T-helper 17 cell (primary cell): ENCODE measurements at places on chromosomes 1 and 21.

DNA sequence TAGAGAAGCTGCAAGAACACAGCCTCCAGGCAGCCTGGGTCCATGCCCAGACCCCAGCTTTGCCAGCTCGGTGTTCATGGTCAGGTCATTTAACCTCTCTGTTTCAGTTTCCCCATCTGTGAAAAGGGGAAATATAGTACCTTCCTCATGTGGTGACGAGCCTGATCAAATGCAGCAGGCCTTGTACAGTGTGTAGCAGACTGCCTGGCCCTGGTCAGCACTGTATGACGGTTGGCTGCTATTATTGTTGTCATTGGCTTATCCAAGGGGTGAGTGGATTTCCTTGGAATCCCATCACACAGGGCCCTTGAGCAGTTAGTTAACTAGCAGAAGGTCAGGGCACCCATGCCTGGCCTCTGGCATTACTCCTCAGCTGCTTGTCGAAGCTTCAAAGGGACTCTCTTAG, 6.6 kb upstream of the TMEM51 start:
- H3K4me3 ChIP-seq = no peak overlapping the region
- peaks cover 87% of the 10 kb centered on the region for H3K27me3 ChIP-seq
- H3K36me3 ChIP-seq = no peaks in the 10 kb centered on the region
- H3K27ac ChIP-seq = no peak overlapping the region

GRCh38 chr1:17250601-17251000, 1.7 kb downstream of the PADI3 start:
- no peak overlapping the region for H3K4me3 ChIP-seq
- H3K27ac ChIP-seq = no peak overlapping the region
- no peaks in the 10 kb centered on the region for H3K4me1 ChIP-seq
- no peak for DNase-seq

DNA sequence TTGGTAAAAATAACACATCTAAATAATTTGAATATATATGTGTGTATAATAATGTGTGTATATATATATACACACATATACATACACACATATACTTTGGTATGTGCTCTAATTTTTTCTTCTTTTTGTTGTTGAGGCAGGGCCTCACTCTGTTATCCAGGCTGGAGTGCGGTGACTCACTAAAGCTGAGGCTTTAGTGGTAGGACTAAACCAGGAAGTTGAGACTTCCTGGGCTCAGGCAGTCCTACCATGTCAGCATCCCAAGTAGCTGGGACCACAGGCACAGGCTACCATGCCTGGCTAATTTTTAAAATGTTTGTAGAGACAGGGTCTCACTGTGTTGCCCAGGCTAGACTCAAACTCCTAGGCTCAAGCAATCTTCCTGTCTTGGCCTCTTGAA, 46.7 kb upstream of the CXADR start:
- H3K4me1 ChIP-seq = no peaks in the 10 kb centered on the region
- H3K4me3 ChIP-seq = no peak overlapping the region
- DNase-seq = no peak
- peaks cover 8% of the 10 kb centered on the region for H3K27me3 ChIP-seq
- no peaks in the 10 kb centered on the region for H3K36me3 ChIP-seq

DNA sequence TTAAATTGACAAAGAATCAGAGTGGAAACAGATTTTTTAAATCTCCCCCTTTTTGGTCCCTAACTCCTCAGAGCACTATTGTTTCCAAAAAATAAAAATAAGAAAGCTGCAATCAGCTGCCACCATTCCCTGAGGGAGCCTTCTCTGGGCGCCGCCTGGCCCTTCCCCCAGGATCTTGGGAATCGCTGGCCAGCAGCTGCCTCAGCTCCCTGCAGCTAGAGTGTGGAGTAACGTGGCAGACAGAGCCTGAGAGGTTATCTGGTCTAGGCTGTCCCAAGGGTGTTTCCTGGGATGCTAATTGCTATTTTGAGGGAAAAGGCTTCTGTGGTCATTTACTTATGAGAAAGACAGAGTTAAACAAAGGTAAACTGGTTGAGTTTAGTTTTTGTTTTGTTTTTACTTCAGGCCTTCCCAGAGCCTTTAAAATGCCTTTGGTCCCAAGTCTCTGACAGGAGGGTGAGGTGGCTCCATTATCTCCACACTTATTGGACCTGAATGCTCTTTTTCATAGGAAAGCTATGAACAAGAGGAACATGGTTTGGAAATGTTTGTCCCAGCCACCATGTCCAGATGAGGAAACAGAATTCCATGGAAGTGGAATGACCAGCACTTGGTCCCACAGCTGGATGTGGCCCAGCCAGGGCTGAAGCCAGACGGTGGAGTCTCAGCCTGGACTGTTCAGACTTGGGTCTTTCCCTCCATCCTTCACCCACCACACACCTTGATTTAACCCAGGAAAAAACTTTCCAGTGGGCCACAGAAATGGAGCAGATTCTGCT, 14.1 kb upstream of the KIAA1614 start:
- peaks cover 2% of the 10 kb centered on the region for H3K36me3 ChIP-seq
- no peak overlapping the region for H3K4me3 ChIP-seq
- H3K4me1 ChIP-seq = peaks cover 2% of the 10 kb centered on the region

DNA sequence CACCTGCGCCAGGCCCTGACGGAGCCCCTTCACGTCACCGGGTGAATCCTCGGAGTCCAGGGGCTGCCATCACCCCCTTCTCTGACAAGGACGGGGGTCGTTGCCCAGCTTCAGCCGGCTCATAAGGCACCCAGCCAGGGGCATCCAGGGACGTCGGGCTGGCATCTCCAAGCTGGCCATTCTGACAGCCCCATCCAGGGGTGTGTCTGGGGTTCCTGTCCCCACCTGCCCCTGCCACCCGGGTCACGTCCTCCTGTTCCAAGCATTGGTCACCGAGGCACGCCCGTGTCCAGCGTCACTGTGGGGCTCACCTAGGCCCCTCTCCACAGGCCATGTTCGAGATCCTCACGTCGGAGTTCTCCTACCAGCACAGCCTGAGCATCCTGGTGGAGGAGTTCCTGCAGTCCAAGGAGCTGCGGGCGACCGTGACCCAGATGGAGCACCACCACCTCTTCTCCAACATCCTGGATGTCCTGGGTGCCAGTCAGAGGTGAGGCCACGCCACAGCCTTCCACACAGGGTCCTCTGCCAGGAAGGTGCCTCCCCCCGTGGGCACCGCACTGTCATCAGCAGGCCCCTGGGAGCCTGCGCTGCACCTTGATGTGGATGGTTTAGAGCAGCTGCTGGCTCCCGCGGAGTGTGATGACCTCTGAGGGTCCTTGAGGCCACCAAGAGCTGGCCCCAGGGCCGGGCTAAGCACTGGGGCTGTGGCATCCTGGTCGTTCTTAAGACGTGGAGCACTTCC, 14.8 kb downstream of the ARHGEF16 start:
- no peak overlapping the region for H3K4me3 ChIP-seq
- DNase-seq = no peak
- peaks cover 9% of the 10 kb centered on the region for H3K4me1 ChIP-seq
- no peak overlapping the region for H3K27ac ChIP-seq

- H3K4me1 ChIP-seq = peaks cover 10% of the 10 kb centered on the region
- H3K36me3 ChIP-seq = peaks cover 5% of the 10 kb centered on the region
- H3K4me3 ChIP-seq = no peak overlapping the region
- no peaks in the 10 kb centered on the region for H3K27me3 ChIP-seq
These were observed 23.0 kb downstream of the S100A10 start for GRCh38 chr1:151970626-151971025.

- peaks cover 29% of the 10 kb centered on the region for H3K4me1 ChIP-seq
- no peak overlapping the region for H3K4me3 ChIP-seq
- no peak for DNase-seq
- no peak overlapping the region for H3K27ac ChIP-seq
These were observed 35.4 kb downstream of the KIAA0040 start for GRCh38 chr1:175157200-175157599.

DNA sequence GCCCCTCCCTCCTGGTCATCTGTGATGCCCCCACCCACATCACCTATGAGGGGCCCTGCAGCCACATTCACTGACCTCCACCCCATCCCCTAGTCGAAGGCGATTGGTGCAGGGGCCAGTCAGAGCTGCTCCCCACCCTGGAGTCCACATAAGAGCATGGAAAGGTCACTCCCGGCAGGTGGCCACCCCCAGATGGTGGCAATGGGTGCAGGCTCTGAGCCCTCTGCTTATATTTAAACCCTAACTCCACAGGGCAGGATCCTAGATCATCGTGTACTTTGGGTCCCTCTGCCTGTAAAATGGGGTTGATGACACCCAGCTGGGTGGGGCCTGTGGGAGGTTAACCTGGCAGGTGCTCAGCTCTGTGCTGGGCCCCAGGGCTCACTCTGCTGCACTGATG, 186.8 kb upstream of the C1orf174 start:
- H3K36me3 ChIP-seq = no peaks in the 10 kb centered on the region
- H3K27ac ChIP-seq = no peak overlapping the region
- H3K4me1 ChIP-seq = no peaks in the 10 kb centered on the region
- DNase-seq = no peak
- peaks cover 57% of the 10 kb centered on the region for H3K27me3 ChIP-seq
- no peak overlapping the region for H3K4me3 ChIP-seq

DNA sequence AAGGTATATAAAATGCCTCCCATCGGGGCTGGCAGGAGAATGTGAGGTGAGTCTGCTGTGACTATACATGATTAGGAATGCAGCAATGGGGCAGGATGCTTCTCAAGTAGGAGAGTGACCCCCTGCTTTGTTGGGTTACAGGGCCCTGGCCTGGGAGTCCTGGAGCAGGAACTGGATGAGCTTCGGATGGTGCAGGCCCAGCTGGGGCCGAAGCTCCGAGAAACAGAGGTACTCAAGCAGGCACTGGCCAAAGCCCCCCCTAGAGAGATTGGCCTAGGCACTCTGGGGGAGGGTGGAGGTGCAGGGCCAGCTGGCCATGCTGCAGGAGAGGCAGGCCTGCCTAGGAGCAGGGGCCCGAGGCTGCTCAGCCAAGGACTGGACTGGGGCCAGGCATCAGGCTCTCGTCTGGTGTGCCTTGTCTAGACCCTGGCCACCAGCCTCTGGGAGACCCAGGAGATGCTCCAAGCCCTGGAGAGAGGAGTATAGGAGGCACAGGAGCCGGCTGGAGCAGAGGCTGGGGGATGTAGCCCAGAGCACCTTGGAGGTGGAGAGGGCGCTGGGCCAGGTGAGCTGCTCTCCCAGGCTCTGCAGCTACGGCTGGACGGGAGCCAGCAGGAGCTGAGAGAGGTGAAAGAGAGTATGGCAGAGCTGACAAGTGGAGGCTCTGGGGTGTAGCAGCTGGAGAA, 32.8 kb upstream of the PKP1 start:
- peaks cover 39% of the 10 kb centered on the region for H3K27me3 ChIP-seq
- no peak overlapping the region for H3K4me3 ChIP-seq
- DNase-seq = no peak

GRCh38 chr1:40394491-40395172, 21.1 kb downstream of the SMAP2 start:
- peak overlapping the region; percentile 99 for H3K27ac ChIP-seq
- H3K36me3 ChIP-seq = peaks cover 8% of the 10 kb centered on the region
- no peak for DNase-seq
- H3K27me3 ChIP-seq = no peaks in the 10 kb centered on the region

DNA sequence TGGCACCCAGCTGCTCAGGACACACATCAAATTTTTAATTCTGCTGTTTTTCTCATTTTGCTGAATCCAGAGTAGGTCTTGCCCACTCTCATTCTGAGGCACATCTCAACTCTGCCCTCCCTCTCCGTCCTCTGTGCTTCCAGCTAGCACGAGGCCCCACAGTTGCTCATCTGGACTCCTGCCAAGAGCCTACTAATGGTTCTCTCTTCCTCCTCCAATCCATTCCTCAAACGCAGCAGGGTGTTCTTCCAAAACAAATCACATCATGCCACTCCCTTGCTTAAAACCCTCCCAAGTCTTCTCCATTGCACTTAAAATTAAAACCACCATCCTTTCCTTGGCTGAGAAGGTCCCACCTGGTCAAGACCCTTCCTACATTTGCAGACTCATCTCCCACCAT, 49.8 kb upstream of the SCAF4 start:
- H3K27me3 ChIP-seq = peaks cover 26% of the 10 kb centered on the region
- no peak overlapping the region for H3K4me3 ChIP-seq
- DNase-seq = no peak
- peaks cover 6% of the 10 kb centered on the region for H3K36me3 ChIP-seq

- H3K27ac ChIP-seq = no peak overlapping the region
- DNase-seq = no peak
- H3K36me3 ChIP-seq = no peaks in the 10 kb centered on the region
These were observed 717.5 kb downstream of the RWDD3 start for GRCh38 chr1:95951371-95952102.

DNA sequence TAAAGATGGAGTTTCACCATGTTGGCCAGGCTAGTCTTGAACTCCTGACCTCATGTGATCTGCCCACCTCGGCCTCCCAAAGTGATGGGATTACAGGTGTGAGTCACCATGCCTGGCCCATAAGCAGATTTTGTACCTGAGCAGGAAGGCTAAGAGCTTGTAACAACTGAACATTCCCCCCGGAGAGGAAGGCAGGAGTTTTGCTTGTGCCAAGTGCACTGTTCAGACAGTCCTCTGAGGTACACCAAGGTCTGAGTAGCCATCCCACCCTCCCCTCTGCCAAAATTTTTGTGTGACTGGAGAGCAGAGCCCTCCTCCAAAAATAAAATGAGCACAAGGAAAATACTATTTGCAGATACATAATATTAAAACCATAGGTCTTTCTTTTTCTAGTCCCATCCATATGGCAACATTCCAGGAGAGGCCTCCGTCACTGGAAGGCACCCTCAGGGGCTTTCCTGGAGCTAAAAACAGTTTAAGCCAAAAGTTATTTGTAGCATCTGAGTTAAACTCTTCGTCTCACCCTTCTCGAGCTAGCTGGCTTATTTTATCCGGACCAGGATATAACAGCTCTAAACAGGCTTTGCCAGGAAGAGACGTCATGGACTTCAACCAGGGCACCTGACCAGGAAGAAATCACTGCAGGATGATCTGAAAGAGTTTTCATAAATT, 27.2 kb downstream of the CAPN2 start:
- peaks cover 16% of the 10 kb centered on the region for H3K4me1 ChIP-seq
- H3K4me3 ChIP-seq = no peak overlapping the region
- no peaks in the 10 kb centered on the region for H3K36me3 ChIP-seq
- no peak for DNase-seq
- H3K27ac ChIP-seq = peak overlapping the region; percentile 75

DNA sequence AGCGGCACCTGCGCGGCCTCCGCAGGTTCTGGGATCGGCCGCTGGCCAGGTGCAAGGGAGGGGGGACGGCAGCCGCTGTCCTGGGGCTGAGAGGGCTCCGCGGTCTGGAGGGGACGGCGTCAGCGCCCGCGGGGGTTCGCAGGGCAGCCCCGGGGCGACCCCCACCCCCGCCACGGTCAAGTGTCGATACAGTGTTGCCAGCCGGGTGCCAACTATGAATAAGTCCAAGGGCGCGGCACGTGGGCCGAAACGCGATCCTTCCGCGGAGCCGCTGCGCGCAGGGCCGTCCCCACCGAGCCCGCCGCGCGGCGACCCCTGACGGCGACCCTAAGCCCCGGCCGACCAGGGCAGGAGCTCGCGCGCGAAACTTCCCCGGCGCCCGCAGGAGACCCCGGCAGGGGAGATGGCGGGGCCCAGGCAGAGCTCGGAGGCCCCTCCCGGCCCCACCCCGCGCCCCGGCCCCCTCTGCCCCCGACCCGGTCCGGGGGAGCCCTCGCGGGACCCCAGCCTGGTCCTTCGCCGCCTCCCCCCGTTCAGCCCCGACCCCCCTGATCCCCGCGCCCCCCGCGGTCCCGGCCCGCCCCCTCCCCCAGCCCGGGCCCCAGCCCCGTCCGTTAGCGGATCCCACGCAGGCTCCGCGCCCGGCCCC, 586 bp upstream of the AGPAT3 start:
- no peak overlapping the region for H3K27ac ChIP-seq
- H3K4me1 ChIP-seq = peaks cover 30% of the 10 kb centered on the region
- no peaks in the 10 kb centered on the region for H3K27me3 ChIP-seq
- peak overlapping the region; percentile 70 for H3K4me3 ChIP-seq
- no peak for DNase-seq

- H3K4me3 ChIP-seq = peak within 1 kb of the TSS; percentile 85
- no peak within 1 kb of the TSS for H3K27ac ChIP-seq
These were observed at the start of gene GIPC2 for GRCh38 chr1:78045926-78046778. TSS of gene GIPC2 (plus strand) at chr1:78045966. CDS start at chr1:78046095, 129 bp downstream.
